Articular chondrocyte of knee joint (primary cell): ENCODE measurements at places on chromosomes 6 and 20. TPM values are rescaled to one million over a fixed set of nuclear protein-coding genes. Genes with fewer than 3 reads are reported as not detected.

SLC35D3 gene
- not detected in 2 replicates for total RNA-seq

HTR1E gene
- total RNA-seq, result not detected in 2 replicates

SNAP25 gene
- not detected in 2 replicates for total RNA-seq

PACSIN1 gene
- not detected in 2 replicates for total RNA-seq

GCM1 gene
- total RNA-seq, result not detected in 2 replicates

CAGE1 gene
- total RNA-seq, result under 0.01 TPM in 2 replicates

MLN gene
- not detected in 2 replicates for total RNA-seq

SLC17A4 gene
- total RNA-seq, result not detected in 2 replicates

PPP1R10 gene
- 43.3 and 56.8 TPM in 2 replicates for total RNA-seq

TRIM31 gene
- not detected in 2 replicates for total RNA-seq

SPEF1 gene
- 0.22 TPM in 1 of 2 replicates, not detected in the other for total RNA-seq

RGS17 gene
- 0.65 and 1.1 TPM in 2 replicates for total RNA-seq

FAM217A gene
- not detected in 2 replicates for total RNA-seq

SLC52A3 gene
- not detected in 2 replicates for total RNA-seq

NOTCH4 gene
- total RNA-seq, result 0.65 and 1.1 TPM in 2 replicates

TBXT gene
- not detected in 2 replicates for total RNA-seq

C20orf144 gene
- 0.13 TPM in 1 of 2 replicates, not detected in the other for total RNA-seq

RAB44 gene
- total RNA-seq, result under 0.01 and 0.13 TPM in 2 replicates

CEP162 gene
- 20.0 and 22.2 TPM in 2 replicates for total RNA-seq

PLCB4 gene
- total RNA-seq, result 9.1 and 9.5 TPM in 2 replicates

APMAP gene
- total RNA-seq, result 70.2 and 73.7 TPM in 2 replicates

KIFC1 gene
- 10.5 and 15.9 TPM in 2 replicates for total RNA-seq

LIN28B gene
- total RNA-seq, result not detected in 2 replicates

TMC2 gene
- not detected in 2 replicates for total RNA-seq

DXO gene
- total RNA-seq, result 11.6 and 13.0 TPM in 2 replicates

PRDM1 gene
- total RNA-seq, result 1.7 and 2.2 TPM in 2 replicates

DOK5 gene
- 22.9 and 31.6 TPM in 2 replicates for total RNA-seq

CDC25B gene
- 48.6 and 52.5 TPM in 2 replicates for total RNA-seq

BFSP1 gene
- total RNA-seq, result 1.3 and 2.8 TPM in 2 replicates

COX4I2 gene
- not detected in 2 replicates for total RNA-seq

SLC23A2 gene
- 26.1 and 30.2 TPM in 2 replicates for total RNA-seq

TMEM74B gene
- total RNA-seq, result 0.11 TPM in 1 of 2 replicates, not detected in the other

NFATC2 gene
- 1.1 and 2.4 TPM in 2 replicates for total RNA-seq
